ENCODE measurements at places on chromosomes 3 and 15.

- DNase-seq = no peak
Measured at GRCh38 chr3:52303811-52304210, 12.3 kb upstream of the DNAH1 start.

- no peak for DNase-seq
Measured at GRCh38 chr15:98955961-98956723, 51.5 kb downstream of the PGPEP1L start.

- DNase-seq = no peak
Measured at GRCh38 chr3:196670339-196670738, 30.8 kb downstream of the NRROS start.

DNA sequence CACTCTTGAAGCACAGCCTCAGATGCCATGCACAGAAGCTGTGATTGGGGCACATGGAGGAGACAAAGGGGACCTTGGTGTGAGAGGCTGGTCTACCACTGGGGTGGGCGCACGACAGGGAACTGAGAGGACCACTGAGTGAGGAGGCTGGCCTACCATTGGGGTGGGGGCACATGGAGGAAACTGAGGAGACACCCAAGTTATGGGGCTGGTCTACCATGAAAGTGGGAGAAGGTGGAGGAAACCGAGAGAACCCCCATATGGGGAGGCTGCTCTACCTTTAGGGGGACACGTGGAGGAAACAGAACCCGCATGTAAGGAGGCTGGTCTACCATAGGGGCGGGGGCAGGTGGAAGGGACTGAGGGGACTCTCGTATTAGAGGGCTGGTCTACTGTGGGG, 153.4 kb downstream of the FBLN2 start:
- no peak for DNase-seq

DNA sequence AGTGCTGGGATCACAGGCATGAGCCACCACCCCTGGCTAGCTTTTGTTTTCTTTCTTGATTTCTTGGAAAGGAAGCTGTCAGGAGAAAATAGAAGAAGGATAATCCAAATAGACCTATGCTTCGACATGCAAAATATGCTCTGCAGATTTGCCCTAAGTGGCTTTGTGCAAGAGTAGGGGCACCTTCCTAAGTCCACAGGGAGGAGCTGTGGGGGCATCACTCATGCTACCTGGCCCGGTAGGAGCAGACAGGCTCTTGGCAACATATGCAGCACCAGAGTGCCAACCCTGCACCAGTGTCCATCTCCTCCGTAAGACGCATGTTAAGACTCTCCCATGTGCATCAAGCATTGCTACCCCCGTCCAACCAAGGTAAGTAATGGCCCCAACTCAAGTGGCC, 190.7 kb upstream of the UBE2E1 start:
- DNase-seq = no peak

- no peak for DNase-seq
Measured at GRCh38 chr15:58410353-58410752, 21.4 kb upstream of the LIPC start.

DNA sequence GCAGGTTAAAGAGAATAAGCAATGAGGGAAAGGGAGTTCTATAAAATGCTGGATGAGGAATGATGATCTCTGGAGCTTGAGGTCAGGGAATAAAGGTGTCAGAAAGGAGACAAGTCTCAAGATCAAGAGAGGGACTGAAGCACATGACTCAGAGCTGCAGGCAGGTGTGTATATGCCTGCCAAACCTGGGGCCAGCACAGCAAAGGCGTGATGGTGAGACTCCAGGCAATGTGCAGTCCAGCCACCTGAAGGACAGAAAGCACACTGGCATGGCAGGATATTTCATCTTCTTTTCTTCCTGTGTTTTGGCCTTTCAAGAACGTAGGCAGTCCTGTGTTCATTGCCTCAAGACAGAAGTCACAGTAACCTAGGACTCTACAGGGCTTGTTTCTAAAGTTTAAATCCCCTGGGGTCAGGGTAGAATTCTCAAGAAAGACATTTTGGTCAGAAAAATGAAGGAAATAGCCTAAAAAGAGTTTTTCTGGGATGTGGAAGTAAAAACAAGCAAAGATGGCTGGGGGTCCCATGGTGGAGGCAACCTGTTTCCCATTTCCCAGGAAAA, 55.5 kb upstream of the TOPAZ1 start:
- no peak for DNase-seq

GRCh38 chr3:48952510-48953118, 34.0 kb downstream of the ARIH2 start:
- no peak for DNase-seq

DNA sequence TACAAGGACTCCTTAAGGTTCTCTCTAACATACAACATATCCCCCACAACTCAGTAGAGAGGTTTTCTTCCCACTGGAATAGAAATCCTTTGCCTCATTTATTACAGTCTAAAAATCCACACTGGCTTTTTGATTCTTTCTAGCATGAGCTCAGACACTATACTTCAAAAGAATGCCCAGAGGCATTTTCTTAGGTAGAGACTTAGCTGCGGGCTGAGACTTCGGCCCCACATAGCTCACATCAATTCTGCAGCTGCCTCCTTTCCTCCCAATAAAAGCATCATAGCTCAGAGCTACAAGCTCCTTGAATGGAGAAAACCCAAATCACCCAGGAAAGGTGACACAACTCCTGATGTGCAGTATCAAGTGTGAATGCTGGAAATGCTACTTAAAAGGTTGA, 52.4 kb downstream of the AAGAB start:
- DNase-seq = no peak

DNA sequence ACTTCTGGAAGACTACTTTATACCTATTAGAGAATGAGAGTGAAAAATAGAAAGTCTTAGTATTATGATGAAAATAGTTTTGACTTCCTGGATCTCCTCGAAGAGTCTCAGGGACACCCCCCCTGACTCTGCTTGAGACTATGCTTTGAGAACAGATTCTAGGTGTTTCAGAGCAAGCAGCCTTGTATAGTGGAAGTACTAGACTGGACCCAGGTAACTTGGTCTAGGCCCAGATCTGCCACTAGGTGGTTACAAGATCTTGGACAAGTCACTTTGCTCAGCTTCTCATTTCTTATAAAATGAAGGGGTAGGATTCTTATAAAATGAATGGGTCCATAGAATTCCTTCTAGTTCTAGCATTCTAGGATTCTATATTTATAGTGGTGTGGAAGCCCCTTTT, 9.1 kb downstream of the ABHD5 start:
- no peak for DNase-seq

DNA sequence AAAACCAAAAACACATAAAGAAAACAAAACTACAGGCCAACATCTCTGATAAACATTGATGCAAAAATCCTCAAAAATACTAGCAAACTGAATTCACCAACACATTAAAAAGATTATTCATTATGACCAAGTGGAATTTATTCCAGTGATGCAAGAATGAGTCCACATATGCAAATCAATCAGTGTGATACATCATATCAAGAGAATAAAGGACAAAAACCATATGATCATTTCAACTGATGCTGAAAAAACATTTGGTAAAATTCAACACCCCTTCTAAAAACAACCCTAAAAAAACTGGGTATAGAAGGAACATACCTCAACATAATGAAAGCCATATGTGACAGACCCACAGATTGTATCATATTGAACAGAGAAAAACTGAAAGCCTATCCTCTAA, 265.6 kb upstream of the DCBLD2 start:
- DNase-seq = no peak

GRCh38 chr3:56923526-56924224, 121.9 kb upstream of the ARHGEF3 start:
- no peak for DNase-seq

DNA sequence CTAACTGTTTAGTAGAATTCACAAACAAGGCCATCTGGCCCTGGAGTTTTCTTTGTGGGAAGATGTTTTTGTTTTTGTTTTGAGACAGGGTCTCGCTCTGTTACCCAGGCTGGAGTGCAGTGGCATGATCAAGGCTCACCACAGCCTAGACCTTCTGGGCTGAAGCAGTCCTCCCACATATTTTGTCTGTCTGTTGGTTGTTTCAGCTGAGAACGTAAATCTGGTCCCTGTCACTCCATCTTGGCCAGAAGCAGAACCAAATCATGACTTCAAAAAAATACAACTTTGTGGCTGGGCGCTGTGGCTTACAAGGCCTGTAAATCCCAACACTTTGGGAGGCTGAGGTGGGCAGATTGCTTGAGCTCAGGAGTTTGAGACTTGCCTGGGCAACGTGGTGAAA, 27.1 kb downstream of the MRAS start:
- DNase-seq = no peak

DNA sequence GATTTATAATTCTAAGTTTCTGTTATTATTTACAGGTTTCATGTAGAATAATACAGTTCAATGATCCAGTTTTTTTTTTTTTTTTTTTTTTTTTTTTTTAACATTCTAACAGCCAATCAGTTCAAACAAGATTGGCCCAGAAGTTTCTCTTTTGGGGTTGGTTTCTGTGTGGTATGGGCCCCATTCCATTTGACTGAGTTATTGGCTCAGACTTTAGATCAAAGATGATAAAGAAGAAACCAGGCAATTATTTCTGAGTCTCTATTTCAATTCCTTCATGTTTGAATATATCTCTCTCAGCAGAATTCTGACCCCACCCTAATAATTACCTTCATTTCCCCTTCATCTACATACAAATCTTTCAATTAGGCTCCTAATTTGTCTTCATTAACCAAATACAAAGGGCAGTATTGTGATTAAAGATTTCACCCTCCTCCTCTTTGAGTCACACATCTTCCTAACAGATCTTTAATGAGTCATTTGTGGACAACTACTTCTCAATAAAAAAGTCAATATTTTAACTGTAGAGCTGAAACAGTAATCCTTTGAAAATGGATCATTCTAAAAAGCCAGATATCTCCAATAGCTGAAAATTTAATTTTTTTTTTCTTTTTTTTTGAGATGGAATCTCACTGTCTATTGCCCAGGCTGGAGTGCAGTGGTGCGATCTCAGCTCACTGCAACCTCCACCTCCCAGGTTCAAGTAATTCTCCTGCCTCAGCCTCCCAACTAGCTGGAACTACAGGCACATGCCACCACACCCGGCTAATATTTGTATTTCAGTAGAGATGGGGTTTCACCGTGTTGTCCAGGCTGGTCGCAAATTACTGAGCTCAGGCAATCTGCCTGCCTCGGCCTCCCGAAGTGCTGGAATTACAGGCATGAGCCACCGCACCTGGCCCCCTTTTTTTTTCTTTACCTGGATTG, 878.8 kb downstream of the NAALADL2 start:
- no peak for DNase-seq

- DNase-seq = no peak
Measured at GRCh38 chr15:58043192-58043903, 22.2 kb downstream of the ALDH1A2 start.

- DNase-seq = no peak
Measured at GRCh38 chr3:179288845-179289244, 34.0 kb upstream of the ZNF639 start.

- DNase-seq = no peak
Measured at GRCh38 chr3:197281849-197282248, 16.6 kb downstream of the DLG1 start.

- DNase-seq = no peak
Measured at GRCh38 chr3:123405021-123405420, 43.9 kb downstream of the ADCY5 start.

DNA sequence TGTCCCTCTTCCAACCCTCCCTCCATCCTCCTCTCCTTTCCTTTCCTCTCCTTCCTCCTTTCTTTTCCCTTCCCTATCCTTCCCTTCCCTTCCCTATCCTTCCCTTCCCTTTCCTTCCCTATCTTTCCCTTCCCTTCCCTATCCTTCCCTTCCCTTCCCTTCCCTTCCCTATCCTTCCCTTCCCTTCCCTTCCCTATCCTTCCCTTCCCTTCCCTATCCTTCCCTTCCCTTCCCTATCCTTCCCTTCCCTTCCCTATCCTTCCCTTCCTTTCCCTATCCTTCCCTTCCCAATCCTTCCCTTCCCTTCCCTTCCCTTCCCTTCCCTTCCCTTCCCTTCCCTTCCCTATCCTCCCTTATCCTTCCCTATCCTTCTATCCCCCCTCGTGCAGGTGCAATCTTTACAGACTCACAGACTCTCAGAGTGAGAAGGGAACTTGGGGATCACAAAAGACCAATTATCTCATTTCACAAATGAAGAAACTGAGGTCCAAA, 31.5 kb downstream of the RASGRF1 start:
- no peak for DNase-seq

DNA sequence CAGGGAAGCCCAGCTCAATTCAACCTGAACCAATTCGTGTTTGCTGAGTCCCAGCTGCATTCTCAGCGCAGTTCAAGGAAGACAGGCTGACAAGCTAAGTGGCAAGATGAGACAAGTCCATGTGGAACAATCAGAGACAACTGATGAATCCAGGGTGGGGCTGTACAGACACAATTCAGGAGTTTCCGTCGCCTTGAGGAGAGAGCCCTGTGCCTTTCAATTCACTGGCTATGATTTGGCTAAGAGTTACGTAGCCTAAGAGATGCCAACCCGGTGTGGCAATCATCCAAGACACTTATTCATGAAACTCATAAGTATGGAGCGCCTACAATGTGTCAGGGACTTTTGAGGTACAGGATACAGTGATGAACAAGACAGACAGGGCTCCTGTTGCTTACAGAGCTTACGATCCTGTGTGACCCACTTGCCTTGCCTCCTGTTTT, 15.5 kb upstream of the ZBED2 start:
- DNase-seq = no peak

GRCh38 chr3:15276028-15276724, 56.2 kb downstream of the SH3BP5 start:
- DNase-seq = no peak

- DNase-seq = no peak
Measured at GRCh38 chr3:24396338-24396737, 98.3 kb downstream of the THRB start.

GRCh38 chr3:39383045-39383880, at the start of gene SLC25A38:
Gene SLC25A38 (plus strand): TSS chr3:39383370. CDS start chr3:39383725, 355 bp downstream.
- peak; percentile 20 for DNase-seq

DNA sequence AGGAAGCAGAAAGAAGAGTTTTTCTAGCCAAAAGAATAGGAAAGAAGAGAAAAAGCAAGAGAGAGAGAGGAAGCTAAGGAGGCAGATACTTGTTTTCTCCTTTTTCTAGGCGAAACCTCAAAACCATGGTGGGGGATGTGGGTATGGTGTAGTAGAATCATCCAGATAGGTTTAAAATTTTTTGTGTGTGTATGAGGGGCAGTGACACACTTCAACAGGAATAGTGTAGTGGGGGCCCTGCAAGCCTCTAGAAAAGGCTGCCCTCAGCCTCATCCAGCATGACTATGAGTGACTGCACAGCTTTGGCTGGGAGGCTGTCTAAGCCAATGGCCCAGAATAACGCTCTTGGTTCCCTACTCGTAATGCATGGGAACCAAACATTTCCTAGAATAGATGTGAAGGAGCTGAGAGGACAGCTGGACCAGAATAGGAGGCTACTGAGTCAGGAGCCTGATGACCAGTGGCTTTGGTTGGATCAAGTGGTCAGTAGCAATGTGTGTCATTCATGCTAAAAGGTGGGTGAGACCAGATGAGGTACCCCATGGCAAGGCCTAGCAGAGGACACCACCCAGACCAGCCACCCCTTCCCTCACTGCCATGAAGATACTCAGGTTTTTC, 24.4 kb downstream of the MOBP start:
- no peak for DNase-seq

DNA sequence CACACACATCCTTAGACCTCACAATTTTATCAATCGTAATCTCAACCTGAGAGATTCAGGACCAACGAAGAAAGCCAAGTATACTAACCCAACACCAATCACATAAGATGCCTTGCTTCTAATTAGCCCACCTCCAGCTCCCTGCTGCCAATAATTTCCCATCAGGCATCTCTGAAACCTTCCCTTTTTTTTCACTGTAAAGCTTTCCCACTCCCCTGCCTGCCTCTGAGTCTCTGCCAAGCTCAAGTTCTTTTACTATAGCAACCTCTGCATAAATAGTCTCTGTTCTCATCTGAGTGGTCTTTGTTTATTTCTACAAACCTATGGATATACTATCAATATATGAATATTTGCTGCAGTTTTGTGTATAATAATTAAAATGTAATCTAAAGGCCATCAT, 86.5 kb downstream of the PIK3CB start:
- no peak for DNase-seq

Data from thoracic aorta (tissue), 2 donors.